NCI-H524 (cell line): ENCODE measurements at places on chromosomes 16 and 17.

DNA sequence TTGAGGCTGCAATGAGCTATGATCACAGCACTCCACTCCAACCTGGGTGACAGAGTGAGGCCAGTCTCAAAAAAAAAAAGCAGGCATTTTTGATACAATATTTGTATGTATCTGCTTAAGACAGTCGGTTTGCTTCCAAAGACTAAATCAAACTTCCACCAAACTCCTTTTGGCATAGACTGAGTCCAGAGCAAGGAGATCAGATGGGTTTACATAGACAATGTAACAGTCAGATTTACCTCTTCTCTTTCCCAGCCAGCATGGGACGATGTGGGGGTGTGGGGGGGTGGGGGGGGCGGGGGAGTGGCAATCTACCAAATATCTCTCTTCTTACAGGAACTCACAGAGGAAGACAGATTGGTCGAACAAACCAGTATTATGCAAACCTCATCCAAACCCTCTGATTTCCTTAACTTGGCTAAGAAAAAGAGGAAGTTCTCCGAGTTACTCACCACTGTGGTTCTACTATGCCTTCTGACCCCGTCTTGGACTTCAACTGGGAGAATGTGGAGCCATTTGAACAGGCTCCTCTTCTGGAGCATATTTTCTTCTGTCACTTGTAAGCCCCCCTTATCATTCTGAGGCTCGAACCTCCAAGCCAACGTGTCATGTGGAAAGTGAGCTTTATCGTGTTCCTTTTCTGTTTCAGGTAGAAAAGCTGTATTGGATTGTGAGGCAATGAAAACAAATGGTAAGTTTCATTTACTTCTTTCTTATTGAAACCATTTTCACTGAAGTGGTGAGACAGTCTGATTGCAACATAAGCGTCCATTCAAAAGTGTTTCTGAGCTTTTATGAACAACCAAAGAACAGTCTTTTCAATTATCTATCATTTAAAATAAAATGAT is at the start of gene MILR1:
Gene MILR1 (plus strand): TSS at position 451 of the 848 bp plus-strand sequence. CDS start 54 bp downstream, at position 505.
- DNase-seq: no peak

- DNase-seq: no peak
Observed at GRCh38 chr17:39744075-39744835, 6.5 kb downstream of the GRB7 start.

DNA sequence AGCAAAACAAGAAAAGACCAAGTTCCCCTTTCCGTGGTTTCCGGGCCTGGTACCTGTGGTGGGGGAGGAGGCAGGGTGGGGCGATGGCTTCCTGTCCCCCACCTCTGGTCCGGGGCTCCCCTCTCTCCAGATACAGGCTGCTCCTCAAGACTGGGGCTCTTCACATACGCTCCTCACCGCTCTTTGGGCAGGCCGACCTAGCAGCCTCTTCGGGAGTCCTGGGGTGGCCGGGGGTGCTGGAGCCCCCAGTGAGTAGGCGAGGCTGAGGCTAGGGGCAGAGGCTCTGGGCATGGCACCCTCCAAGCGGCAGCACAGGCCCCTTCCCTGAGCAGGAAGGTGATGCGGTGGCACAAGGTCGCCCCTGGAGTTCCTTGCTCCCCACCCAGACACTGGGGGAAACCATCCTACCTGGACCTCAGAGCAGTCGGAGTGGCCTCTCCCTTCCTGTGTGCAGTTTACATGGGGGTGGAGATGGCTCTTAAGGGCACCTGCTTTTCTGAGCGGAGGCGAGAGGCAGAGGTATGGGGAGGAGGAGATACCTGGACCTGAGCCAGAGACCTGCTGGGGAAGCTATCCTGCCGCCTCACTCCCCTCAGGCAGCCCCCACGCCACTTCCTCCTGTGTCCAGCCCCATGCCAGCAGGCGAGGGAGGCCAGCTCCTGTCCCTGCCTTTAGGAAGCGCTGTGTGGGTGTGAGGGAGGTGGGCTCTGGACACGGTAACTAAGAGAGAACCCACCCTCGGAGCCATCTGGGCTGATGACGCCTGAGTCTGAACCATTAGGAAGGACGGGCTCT is 891 bp downstream of the CORO1A start:
- DNase-seq: no peak

DNA sequence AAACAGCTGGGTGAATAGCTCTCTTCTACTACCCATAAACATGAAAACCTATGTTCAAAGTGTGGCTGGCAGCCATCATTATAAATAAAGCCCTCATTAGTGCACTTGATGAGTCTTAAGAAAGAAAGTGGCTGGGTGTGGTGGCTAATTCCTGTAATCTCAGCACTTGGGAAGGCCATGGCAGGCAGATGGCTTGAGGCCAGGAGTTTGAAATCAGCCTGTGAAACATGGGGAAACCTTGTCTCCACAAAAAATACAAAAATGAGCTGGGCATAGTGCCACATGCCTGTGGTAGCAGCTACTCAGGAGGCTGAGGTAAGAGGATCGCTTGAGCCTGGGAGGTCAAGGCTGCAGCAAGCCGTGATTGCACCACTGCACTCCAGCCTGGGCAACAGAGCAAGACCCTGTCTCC is 28.3 kb upstream of the APPBP2 start:
- DNase-seq: peak; percentile 98

DNA sequence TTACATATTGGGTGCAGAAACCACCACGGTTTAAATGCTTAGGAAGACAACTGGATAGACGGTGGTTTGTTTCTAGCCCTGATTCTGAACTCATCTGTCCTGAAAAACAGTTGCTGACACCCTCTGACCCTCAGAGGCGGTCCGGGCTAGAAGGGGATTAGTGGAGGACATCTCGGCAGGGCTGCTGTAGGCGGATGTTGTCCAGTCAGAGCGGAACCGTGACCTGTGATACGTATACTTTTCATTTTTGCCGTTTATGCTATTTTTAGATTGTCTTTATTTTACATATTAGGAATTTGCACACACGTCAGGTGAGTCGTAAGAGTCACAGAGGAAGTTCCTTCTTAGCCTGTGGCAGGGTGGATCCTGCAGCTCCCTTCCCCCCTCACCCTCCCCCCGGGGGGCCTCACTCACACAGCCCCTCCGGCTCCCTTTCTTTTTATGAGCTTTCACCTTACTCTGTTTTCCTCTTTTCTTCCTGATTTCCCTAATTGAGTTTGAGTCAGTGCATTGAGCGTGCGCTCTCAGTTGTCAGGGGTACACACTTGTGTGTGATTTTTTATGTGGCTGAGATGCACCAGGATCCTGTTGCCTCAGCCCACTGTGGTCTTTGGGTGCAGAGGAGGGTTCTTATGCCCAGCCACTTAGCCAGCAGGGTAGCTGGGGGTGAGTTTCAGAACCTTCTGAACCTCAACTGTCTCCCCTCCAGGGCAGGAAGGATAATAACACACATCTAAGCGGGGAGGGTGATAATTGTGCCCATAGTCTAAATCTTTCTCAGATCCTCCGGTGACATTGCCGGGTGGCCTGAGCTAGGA is 211.1 kb upstream of the CHMP6 start:
- DNase-seq: no peak

DNA sequence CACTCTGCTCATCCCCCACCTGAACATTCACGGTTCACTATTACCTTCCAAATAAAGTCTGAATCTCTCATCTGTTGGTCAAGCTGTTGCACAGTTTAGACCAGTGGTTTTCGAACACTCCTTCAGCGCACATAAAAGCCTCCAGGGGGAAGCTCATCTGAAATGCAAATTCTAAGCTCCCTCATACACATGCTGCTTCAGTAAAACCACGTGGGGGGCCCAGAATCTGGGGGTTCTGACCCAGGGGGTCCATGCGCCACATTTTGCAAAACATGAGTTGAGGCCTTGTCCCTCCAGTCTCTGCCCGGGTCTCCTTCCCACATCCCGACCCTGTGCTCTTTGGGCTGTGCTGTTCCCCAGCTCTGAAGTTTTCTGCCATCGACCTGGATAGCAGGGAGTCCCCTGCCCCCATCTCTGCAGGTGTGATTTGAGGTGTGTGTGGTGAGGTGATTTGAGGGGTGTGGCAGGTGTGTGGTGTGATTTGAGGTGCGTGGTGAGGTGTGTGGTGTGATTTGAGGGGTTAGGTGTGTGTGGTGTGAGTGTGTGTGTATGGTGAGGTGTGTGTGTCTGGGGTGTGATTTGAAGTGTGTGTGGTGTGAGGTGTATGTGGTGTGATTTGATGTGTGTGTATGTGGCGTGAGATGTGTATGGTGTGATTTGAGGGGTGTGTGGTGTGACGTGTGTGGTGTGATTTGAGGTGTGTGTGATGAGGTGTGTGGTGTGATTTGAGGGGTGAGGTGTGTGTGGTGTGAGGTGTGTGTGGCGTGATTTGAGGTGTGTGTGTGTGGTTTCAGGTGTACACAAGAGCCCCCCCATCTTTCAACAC is 4.8 kb upstream of the RAB37 start:
- DNase-seq: no peak
